ENCODE measurements at places on chromosomes 5 and 9.

- peak; percentile 65 for DNase-seq
These were observed 2.2 kb downstream of the UNC5A start for GRCh38 chr5:176812269-176813259.

DNA sequence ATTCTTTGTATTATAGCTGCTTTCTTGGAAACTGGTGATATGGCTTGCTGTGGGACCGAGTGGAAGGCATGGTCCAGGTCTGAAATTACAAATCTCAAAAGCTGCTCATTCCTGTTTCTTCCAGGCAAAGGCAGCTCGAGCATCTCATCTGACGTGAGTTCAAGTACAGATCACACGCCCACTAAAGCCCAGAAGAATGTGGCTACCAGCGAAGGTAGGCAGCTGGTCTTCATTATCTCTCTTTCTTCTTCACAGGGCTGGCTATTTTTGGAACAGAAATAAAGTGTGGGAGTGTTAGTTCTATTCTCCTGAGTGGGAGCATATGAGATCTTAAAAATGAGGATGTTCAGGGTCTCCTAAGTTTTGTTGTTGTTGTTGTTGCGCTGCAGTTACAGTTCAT lies 115.9 kb downstream of the FBXL7 start:
- no peak for DNase-seq

- no peak for DNase-seq
These were observed 11.7 kb downstream of the SPDL1 start for GRCh38 chr5:169595172-169595820.

GRCh38 chr9:137707361-137707760 lies 88.6 kb downstream of the EHMT1 start:
- DNase-seq, result no peak

DNA sequence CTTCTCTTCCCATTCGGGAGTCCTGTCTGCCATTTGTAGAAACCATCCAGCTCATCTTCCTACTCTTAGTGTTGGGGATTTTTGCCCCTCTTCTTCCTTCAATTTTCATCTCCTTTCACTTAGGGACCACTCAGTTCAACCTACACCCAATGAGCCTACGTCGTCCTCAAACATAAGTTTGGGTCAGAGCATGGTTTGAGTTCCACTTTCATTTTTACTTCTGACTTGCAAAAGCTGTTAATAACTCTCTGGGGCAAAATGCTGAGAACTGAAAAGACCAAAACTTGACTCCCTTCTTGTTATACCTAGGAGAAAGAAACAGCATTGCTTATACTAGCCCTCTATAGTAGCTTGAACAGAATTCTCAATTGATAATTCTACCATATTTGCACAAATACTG lies 381.5 kb upstream of the MPDZ start:
- no peak for DNase-seq

- peak; percentile 35 for DNase-seq
These were observed 1.8 kb upstream of the ADAMTS13 start for GRCh38 chr9:133420392-133420827.

DNA sequence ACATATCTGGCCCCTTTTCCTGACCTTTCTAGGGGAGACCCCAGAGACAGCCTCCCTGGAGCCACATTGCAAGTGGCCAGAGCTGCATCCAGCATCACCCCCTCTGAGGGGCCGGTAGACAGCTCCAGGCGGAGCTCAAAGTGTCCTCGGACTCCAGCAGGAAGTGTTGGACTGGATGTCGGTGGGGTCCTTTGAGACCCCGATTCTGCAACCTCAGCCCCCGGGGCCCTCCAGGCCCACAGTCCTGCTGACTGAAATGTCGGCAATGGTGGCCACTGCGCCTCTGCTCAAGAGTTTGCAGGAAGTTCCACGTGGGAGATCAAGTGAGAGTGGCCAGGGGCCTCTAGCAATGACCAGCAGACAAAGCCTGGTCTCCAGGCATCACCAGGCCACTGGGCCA lies 115.9 kb upstream of the FOXD4L5 start:
- DNase-seq, result no peak

- DNase-seq, result no peak
These were observed 15.4 kb downstream of the NIPSNAP3B start for GRCh38 chr9:104779334-104779733.

DNA sequence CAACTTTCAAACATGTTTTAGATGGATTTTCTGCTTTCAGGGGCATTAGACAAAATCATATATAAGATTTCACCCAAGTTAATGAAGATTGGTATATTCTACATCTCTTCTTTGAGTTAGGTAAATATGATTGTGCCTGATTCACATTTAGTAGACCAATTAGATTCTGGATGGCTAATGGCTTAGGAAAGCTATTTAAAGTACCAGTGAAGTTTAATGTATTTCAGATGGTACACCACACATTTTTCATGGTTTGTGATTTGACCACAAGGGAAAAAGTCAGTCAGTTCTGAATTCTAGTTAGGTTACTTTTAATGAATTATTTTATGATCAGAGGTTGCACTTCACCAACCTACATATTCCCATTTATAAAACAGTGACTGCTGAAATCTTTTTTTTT lies 409.7 kb downstream of the ADGRV1 start:
- no peak for DNase-seq

- DNase-seq, result no peak
These were observed 96.3 kb upstream of the DAP start for GRCh38 chr5:10857338-10857733.

GRCh38 chr5:101047181-101047580 lies 144.1 kb upstream of the ST8SIA4 start:
- peak; percentile 9 for DNase-seq

DNA sequence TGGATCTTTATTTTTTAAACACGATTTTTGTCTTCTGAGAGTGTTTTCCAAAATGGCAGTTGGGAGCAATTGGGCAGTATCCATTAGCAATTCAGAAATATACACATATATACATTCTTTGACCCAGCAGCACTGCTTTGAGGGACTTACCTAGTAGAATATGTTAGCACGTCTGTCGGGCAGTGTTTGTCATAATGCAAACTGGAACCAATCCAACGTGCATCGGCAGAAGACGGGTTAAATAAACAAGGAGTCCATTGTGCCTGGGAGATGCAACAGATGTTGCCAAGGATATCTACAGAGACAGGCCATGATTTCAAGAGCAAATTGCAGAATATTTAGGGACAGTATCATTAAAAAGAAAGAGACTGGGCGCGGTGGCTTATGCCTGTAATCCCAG lies 107.0 kb downstream of the COL5A1 start:
- no peak for DNase-seq

Measured in hematopoietic multipotent progenitor cell treated with erythropoietin and hydrocortisone succinate and interleukin-3 and kit ligand, for 4 days (in vitro differentiated cells).